A673 (cell line): ENCODE measurements at places on chromosomes 2 and 18. TPM values are rescaled to one million over a fixed set of nuclear protein-coding genes. Genes with fewer than 3 reads are reported as not detected.

The CYP26B1 gene
- 2.1 and 2.7 TPM in 2 replicates for total RNA-seq

The SCRN3 gene
- total RNA-seq = 27.4 and 28.6 TPM in 2 replicates

The LRRTM4 gene
- 0.13 and 0.15 TPM in 2 replicates for total RNA-seq

The EMX1 gene
- not detected in 2 replicates for total RNA-seq

The C2orf15 gene
- total RNA-seq = 0.56 TPM in 1 of 2 replicates, not detected in the other

The PARD3B gene
- 7.6 and 7.7 TPM in 2 replicates for total RNA-seq

The STARD7 gene
- total RNA-seq = 189 and 201 TPM in 2 replicates

The C2orf92 gene
- total RNA-seq = 2.4 and 3.7 TPM in 2 replicates

The HOXD4 gene
- total RNA-seq = 30.8 and 34.3 TPM in 2 replicates

The UGT1A3 gene
- not detected in 2 replicates for total RNA-seq

The HS6ST1 gene
- total RNA-seq = 56.7 and 63.3 TPM in 2 replicates

The ICOS gene
- total RNA-seq = not detected in 2 replicates

The LAPTM4A gene
- 149 and 158 TPM in 2 replicates for total RNA-seq

The PDE1A gene
- total RNA-seq = 3.1 and 3.8 TPM in 2 replicates

The NT5DC4 gene
- not detected in 2 replicates for total RNA-seq

The UGT1A5 gene
- total RNA-seq = not detected in 2 replicates

The INO80D gene
- 20.9 and 21.7 TPM in 2 replicates for total RNA-seq

The CROCC2 gene
- total RNA-seq = not detected in 2 replicates

The NDUFS1 gene
- total RNA-seq = 134 and 151 TPM in 2 replicates

The HJURP gene
- total RNA-seq = 103 and 107 TPM in 2 replicates

The PHOSPHO2 gene
- 6.9 TPM in 2 replicates for total RNA-seq

The OR6B2 gene
- not detected in 2 replicates for total RNA-seq

The RAB6C gene
- total RNA-seq = not detected in 2 replicates

The ABCG8 gene
- total RNA-seq = not detected in 2 replicates

The NETO1 gene
- 12.1 and 17.6 TPM in 2 replicates for total RNA-seq

The UGT1A8 gene
- total RNA-seq = not detected in 2 replicates

The TXNL4A gene
- 201 and 216 TPM in 2 replicates for total RNA-seq

The IL18R1 gene
- total RNA-seq = not detected in 2 replicates

The PSMD1 gene
- 230 and 245 TPM in 2 replicates for total RNA-seq

The MAPRE3 gene
- total RNA-seq = 8.4 and 9.0 TPM in 2 replicates

The TSPYL6 gene
- not detected in 2 replicates for total RNA-seq

The WDR12 gene
- 152 and 164 TPM in 2 replicates for total RNA-seq

The KLF7 gene
- 15.3 and 16.4 TPM in 2 replicates for total RNA-seq

The KLHL29 gene
- 11.0 and 12.2 TPM in 2 replicates for total RNA-seq

The RAB6D gene
- not detected in 2 replicates for total RNA-seq

The SLC23A3 gene
- 1.9 and 2.2 TPM in 2 replicates for total RNA-seq

The RBMS1 gene
- 80.5 and 84.9 TPM in 2 replicates for total RNA-seq

The TACR1 gene
- not detected in 2 replicates for total RNA-seq

The DCDC2C gene
- 0.43 and 0.81 TPM in 2 replicates for total RNA-seq

The AMER3 gene
- total RNA-seq = not detected in 2 replicates

The STON1 gene
- total RNA-seq = 1.1 and 1.9 TPM in 2 replicates

The ONECUT2 gene
- 0.66 and 1.2 TPM in 2 replicates for total RNA-seq

The PAX3 gene
- 39.3 and 47.2 TPM in 2 replicates for total RNA-seq

The NPPC gene
- not detected in 2 replicates for total RNA-seq

The IMPA2 gene
- 22.4 and 33.7 TPM in 2 replicates for total RNA-seq

The SIX2 gene
- not detected in 2 replicates for total RNA-seq

The ALLC gene
- not detected in 2 replicates for total RNA-seq

The TTN gene
- total RNA-seq = under 0.01 TPM in 2 replicates

The TSGA10 gene
- 2.5 and 2.6 TPM in 2 replicates for total RNA-seq

The LYPD1 gene
- 9.8 and 13.8 TPM in 2 replicates for total RNA-seq

The CXCR1 gene
- not detected in 2 replicates for total RNA-seq

The LAMA3 gene
- total RNA-seq = 2.6 and 2.7 TPM in 2 replicates

The ZAP70 gene
- not detected in 2 replicates for total RNA-seq

The PJVK gene
- total RNA-seq = 1.9 and 2.3 TPM in 2 replicates
